ENCODE measurements at places on chromosomes 4 and X. TPM values are rescaled to one million over a fixed set of nuclear protein-coding genes. Genes with fewer than 3 reads are reported as not detected.

FREM3 gene
- total RNA-seq, result under 0.01 TPM

H2BW1 gene
- total RNA-seq, result not detected

TRPC3 gene
- 1.0 TPM for total RNA-seq

TRIM60 gene
- total RNA-seq, result 1.1 TPM

DMRTC1B gene
- total RNA-seq, result not detected

UGT2B7 gene
- total RNA-seq, result not detected

CYBB gene
- total RNA-seq, result 0.14 TPM

TRIML2 gene
- total RNA-seq, result 3.3 TPM

RAB39B gene
- 0.14 TPM for total RNA-seq

MAGEB17 gene
- not detected for total RNA-seq

PLXNB3 gene
- 4.6 TPM for total RNA-seq

PABPC1L2A gene
- total RNA-seq, result not detected

FAM9B gene
- total RNA-seq, result not detected

GYG2 gene
- total RNA-seq, result 18.2 TPM

SMS gene
- 95.6 TPM for total RNA-seq

AMOT gene
- total RNA-seq, result 2.9 TPM

PDE5A gene
- total RNA-seq, result 85.3 TPM

FAAH2 gene
- 0.14 TPM for total RNA-seq

SHROOM3 gene
- total RNA-seq, result 7.9 TPM

BST1 gene
- total RNA-seq, result 62.6 TPM

HSFX2 gene
- 0.14 TPM for total RNA-seq

ADGRL3 gene
- under 0.01 TPM for total RNA-seq

SLC10A7 gene
- total RNA-seq, result 29.8 TPM

TMEM35A gene
- 15.2 TPM for total RNA-seq

MAGEA9B gene
- not detected for total RNA-seq

FGF16 gene
- under 0.01 TPM for total RNA-seq

RAI2 gene
- total RNA-seq, result under 0.01 TPM

ZFYVE28 gene
- total RNA-seq, result 7.4 TPM

GAGE2A gene
- not detected for total RNA-seq

F8A3 gene
- total RNA-seq, result 2.3 TPM

RAB33A gene
- total RNA-seq, result 3.3 TPM

DRP2 gene
- total RNA-seq, result 0.22 TPM

CABS1 gene
- not detected for total RNA-seq

SRPK3 gene
- 0.44 TPM for total RNA-seq

UBE2K gene
- 15.5 TPM for total RNA-seq

IL1RAPL1 gene
- 0.88 TPM for total RNA-seq

SYNPO2 gene
- 17.0 TPM for total RNA-seq
